ENCODE measurements at places on chromosomes 6 and 20. TPM values are rescaled to one million over a fixed set of nuclear protein-coding genes. Genes with fewer than 3 reads are reported as not detected.

DNA sequence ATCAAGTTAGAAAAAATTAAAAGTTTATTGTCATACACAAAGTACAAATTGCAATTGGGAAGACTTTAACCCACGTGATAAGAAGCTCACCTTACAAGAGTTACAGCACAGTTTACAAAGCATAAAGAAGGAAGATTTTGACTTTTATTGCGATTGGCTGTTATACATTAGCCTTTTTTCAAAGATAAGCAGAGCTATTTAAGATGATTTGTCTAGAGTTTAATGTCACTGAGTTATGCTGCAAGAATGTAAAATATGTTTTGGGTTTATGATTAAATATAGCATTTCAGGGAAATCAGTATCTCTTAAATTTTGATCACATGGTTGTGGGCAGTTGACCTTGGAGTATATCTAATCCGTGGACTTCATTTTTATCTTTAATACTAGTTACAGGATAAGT lies 664.2 kb upstream of the PTCHD4 start:
- no peak for DNase-seq

- no peak for DNase-seq
Observed at GRCh38 chr20:14142171-14142570, 146.9 kb downstream of the MACROD2 start.

- no peak for DNase-seq
Observed at GRCh38 chr6:1164600-1164999, 147.3 kb upstream of the FOXQ1 start.

GRCh38 chr6:26215585-26216358 lies 128.5 kb downstream of the HFE start:
- DNase-seq: no peak

Gene CALHM6
- total RNA-seq: not detected

All from ascending aorta (tissue), 2 donors.